NCI-H82 (cell line): ENCODE measurements at places on chromosomes 13 and 19.
A peak's percentile ranks its signal among the peaks of the same experiment; 100 is the strongest.

DNA sequence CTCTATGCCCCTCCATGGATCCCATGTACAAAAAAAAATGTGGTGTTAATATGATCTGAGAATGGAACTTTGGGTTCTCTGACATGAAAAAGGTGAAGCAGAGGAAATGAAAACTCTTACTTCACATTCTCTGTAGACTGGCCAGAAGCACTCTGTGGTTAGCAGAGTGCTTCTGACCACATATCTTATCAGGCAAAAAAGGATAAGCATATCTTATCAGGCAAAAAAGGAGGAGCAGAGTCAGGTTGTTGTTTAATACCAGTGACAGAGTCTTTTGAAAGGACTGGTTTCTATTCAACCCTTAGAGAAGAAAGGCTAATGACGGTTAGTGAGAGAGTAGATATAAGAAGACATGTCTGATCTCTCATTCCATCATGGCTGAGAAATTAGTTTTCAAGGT is 1404.8 kb downstream of the SLITRK1 start:
- DNase-seq, result no peak

GRCh38 chr19:48742096-48742495 is 1.7 kb upstream of the RASIP1 start:
- DNase-seq, result no peak

DNA sequence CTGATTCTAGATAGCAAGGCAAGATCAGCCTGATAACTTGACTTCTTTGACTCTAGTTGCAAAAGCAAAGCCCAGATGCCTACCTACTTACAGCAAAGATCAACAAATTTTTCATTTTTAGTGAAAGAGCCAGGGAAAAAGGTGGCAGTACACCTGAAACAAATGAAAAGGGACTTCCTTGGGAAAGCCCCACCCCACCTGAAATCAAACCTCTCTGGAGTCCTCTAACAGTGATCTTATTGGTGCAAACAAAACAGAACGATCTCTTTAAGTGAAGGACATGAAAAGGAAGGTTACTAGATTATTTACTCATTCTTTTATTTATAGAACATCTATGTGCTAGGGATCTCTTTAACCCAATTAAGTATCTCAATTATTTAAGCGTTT is 507 bp upstream of the LCP1 start:
- no peak for DNase-seq

DNA sequence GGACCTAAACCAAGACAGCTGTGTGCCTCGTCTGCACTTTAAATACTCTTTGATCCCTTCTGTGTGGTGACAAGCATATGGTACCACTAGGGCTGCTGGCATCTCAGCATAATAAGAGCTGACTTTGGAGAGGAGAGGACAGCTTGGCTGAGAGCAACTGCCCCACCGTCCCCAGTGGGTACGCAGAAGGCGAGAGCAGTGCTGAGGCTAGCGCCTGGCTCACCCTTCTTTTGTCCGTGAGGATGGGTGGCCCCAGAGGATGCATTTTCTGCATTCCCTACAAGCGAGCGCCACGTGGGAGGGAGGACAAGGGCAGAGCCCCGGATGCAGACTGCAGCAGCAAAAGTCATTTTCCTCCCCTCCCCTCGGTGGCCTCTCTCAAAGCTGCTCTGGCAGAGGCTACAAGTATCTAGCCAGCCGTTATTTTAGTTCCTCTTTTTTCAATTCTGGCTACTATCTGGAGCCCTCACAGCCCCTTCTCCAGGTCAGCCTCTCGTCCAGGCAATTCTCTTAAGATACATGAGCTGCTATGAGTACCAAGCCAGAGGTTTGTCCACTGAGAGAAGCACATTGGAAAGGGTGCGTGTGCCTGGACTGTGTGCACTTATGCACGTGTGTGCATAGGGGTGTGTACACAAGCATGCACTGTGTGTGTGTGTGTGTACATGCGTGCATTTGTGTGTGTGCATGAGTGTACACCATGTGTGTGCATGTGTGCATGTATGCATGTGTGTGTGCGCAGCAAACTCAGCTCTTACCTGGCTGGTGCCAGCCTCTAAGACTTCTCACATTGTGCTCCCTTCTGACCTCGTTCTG is 51.3 kb downstream of the RAB20 start:
- peak; percentile 70 for DNase-seq

GRCh38 chr19:13260883-13261653 is 110.9 kb downstream of the IER2 start:
- DNase-seq, result no peak

DNA sequence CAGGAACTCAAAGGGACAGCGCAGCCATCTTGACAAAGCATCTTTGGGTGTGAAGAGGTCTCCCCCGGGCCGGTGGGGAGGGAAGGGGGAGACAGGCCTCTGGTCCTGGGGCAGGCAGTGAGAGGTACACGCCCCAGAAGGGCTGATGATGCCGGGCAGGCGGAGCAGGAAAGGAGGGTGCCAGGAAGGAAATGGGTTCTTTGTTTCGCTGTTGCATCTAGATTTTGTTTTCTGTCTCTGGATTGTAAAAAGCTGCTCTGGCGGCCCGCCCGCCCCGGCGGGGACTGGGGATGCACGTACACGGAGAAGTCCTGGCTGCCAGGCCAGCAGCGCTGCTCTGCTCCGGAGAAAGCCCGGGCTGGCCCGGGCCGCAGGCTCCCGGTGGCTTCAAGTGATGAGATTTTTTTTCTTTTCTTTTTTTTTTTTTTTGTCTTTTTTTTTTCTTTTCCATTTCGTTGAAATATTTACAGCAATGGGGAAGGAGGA is 13.2 kb upstream of the ASF1B start:
- no peak for DNase-seq

- DNase-seq, result no peak
These were observed 11.3 kb upstream of the RNASEH2B start for GRCh38 chr13:50898338-50898737.

- no peak for DNase-seq
These were observed 109.3 kb upstream of the IPO5 start for GRCh38 chr13:97844151-97844550.

- no peak for DNase-seq
These were observed 1.1 kb downstream of the LNX2 start for GRCh38 chr13:27619093-27619727.
